HepG2 (cell line): ENCODE measurements at places on chromosomes 2 and 18. TPM values are rescaled to one million over a fixed set of nuclear protein-coding genes. Genes with fewer than 3 reads are reported as not detected.

GRCh38 chr2:224813578-224813977, 97.4 kb upstream of the CCDC195 start:
- DNase-seq, result no peak

- no peak for DNase-seq
Observed at GRCh38 chr18:37293359-37293758, 272.2 kb downstream of the CELF4 start.

DNA sequence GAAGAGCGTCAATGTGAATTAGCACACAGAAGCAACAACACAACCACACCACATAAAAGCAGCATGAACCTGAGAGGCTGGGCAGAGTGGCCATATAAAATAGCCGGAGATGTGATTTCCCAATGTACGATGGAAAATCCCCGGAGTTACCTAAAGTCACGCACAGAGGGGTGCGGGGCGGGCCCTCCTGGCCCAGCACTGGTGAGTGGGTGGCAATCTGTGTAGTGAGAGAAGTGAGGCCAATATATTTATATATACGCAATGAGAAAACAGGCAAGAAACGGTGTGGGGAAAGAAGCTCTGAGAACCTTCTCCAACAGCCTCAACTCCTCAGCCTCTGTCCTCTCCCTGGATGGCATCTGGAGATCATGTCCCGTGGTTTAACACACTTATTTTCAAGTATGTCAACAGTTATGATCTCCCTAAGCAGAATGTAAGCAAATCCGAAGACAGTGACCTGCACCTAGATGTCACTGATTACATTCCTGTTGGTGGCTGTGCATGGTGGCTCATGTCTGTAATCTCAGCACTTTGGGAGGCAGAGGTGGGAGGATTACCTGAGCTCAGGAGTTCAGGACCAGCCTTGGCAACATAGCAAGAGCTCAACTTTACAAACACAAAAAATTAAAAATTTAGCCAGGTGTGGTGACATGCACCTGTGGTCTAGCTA, 41.6 kb downstream of the CRACDL start:
- DNase-seq, result no peak

- DNase-seq, result peak; percentile 22
Observed at GRCh38 chr2:19536136-19536535, 177.7 kb upstream of the OSR1 start.

GRCh38 chr2:188893972-188894371, 80.2 kb upstream of the COL3A1 start:
- no peak for DNase-seq

DNA sequence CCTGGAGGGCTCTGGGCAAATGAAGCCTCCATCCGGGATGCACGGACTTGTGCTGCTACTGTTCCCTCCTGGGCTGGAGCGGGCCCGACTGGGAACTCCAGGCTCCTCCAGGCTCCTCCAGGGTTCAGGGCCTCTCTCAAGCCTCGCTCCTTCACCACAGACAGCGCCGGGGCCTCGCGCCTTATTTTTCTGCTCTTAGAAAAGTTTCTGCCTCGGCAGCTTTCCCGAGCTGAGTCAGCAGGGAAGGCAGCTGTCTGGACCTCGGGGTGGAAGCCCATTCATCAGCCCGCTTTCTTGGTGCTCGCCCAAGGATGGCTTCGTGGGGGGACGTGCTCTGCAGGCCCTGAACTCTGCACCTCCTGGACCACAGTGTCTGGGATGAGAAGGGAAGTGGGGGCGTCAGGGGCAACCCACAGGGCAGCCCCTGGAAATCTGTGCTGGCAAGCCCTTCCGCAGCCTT, 12.9 kb upstream of the TEX51 start:
- no peak for DNase-seq

GRCh38 chr2:239209783-239210182, 191.0 kb downstream of the HDAC4 start:
- no peak for DNase-seq

DNA sequence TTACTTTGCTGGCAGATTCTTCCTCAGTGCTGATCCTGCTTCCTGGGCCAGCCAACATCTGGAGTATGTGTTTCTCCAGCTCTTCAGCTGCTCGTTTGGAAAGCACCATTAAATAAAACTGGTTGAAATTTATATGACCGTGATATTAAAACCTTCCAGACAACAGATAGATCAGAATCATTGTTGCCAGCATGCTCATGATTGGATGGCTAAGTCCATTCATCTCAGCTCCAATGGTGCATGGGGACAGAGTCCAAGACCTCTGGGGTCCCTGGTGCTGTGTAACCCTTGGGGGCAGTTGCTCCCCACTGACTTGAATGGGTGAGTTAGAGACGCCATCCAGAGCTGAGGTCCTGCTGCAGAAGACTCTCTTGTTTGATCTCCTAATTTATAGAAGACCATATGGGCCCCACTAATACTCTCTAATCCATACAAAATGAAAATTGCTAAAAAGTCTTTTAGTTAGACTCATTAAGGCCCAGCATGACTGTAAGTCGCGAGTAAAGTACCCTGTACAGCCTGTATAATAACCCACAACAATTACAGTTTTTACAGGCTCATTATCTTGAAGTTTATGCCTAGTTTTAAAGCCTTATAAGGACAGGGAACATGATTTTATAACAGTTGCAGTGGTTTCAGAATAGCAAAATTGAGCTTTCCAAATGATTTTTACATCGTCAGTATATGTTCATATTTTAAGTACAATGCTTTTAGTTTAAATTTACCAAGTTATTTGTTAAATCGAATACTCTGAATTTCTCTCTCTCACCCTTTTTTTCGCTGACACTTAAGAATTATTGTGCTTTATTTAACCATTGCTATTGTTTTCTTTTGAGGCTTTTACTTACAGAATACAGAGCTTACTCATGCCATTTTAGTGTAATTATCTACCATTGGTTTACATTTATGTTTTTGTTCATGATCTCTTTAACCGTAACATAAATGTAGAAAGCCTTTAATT, 60.0 kb downstream of the CABLES1 start:
- no peak for DNase-seq

- DNase-seq, result no peak
Observed at GRCh38 chr2:181992776-181993175, 7.1 kb downstream of the PPP1R1C start.

GRCh38 chr2:11203480-11203879, 48.2 kb downstream of the SLC66A3 start:
- no peak for DNase-seq

GRCh38 chr2:159769147-159769546, 28.9 kb downstream of the CD302 start:
- no peak for DNase-seq

DNA sequence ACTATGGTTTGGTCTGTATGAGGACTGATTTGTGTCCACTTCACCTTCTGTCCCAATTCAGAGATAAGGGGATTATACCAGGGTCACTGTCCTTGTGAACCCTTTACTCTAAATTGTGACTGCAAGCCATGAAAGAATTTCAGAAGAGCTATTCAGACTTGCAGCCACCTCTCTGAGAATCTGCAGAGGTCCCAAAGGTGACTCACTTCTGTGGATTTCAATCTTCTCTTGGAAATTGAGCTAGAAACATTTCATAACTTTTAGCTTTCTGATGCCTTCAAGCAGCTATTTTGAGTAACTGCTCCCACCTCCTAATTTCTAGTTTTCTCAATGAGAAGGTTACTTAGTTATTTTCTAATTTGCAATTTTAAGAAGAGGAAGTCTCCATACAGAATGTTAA, 1242.4 kb upstream of the ACVR2A start:
- no peak for DNase-seq

- no peak for DNase-seq
Observed at GRCh38 chr2:10323535-10323934, 20.8 kb downstream of the HPCAL1 start.

DNA sequence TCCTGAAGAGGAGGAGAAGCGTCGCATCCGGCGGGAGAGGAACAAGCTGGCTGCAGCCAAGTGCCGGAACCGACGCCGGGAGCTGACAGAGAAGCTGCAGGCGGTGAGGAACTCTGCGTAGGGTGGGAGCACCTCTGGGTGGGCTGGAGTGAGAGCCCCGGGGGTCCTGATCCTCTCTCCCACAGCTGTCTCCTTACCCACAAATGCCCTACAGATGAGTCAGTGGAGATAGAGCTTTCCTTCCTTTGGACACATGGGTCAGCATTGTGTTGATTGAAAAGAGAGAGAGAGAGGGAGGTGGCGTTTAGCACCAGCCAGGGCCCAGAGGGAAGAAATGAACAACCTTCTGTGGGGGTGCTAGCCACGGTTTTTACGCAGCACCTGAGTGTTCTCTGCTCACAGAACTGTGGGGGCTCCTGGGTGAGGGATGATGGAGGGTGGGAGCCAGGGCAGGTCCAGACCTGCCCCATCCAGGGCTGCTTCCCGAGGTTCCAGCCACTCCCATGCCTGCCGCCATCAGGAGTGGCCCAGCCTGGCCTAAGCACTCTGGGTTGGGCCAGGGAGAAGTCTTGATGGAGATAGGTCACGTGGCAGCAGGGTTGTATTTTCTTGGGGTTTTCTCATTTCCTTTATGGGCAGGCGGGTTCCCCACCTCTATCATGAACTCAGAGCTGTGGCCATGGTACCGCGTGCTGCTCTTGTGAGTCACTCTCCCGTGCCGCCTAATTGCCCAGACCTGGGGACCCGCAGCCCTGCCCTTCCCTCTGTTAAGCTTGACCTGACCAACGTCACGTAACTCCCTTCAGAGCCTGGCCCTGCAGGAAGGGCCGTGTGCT, 16.3 kb downstream of the FOSL2 start:
- DNase-seq, result no peak

DNA sequence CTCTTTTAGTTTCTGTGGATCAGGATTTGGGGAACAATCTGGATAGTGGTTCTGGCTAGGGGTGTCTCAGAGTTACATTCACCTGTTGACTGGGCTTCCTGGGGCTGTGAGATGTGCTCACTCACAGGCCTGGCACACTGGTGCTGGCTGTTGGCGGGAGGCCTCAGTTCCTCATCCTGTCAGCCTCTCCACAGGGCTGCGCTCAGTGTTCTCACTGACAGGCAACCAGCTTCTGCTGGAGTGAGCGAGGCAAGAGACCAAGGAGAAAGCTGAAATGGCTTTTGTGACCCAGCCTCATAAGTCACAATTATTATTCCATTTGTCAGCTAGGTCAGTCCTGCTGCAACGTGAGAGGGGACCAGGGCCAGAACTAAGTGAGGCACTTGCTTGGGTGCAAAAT, 180.6 kb upstream of the GLI2 start:
- DNase-seq, result no peak

DNA sequence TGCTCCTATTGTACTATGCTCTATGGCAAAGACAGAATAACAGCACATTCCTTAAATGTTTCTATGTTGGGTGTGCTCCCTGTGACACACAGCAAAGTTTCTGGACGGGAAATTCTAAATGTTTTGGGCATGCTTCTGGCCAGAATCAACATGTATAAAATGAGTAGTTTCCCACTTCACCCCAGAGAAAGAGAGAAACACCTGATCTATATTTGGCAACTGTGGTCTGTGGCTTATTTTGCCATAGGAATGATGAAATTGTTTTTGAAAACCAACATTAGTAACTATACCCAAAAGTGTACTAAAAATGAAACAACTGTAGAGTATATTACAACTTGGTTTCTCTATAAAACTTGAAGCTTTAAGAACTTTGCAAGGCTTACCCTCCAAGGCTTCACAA, 89.1 kb downstream of the RAD51AP2 start:
- no peak for DNase-seq

DNA sequence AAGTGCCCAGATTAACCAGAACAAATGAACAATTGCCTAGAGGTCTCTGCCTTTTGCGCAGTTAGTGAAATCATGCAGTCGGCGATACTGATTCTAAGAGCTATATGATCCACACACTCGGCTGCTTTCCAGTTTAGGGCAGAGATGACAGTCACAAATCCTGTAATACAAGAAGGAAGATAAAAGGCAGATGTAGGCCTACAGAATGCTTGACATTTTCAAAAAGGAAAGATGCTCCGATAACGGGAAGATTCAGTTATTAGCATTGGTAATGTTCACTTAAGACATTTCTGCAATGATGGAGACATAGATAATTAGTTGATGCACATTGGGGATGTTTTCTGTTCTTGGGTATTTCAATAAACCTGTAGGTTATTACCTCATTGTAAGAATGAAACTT, 19.5 kb downstream of the NYAP2 start:
- DNase-seq, result no peak

GRCh38 chr2:241767464-241768250, 9.0 kb upstream of the GAL3ST2 start:
- no peak for DNase-seq

DNA sequence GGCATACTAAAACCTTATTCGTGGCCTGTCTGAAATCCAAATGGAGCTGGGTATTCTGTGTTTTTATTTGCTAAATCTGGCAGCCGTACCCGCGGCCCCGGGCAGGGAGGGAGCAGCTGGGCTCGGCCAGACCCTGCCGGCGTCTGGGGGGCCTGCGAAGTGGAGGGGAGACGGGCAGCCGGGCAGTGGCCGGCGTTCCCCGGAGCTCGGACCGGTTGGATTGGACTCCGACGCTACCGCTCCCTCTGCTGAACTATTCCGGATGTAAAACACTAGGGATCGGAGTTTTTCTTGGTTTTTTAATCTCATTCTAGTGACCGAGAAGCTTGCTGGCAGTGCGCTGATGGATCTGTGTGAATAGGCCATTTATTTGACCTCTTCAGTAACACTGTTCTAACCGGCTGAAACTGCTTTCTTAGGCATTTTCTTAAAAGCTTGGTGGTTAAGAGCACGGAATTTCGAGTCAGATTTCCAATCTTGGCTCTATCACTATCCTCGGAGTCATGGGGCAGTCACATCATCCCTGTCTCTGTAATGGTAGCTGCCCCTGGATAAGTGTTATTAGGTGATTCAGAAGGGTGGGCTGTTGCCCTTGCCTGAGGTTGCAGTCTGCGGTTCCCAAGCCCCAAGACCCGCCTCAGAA, 694 bp downstream of the UNC50 start:
- no peak for DNase-seq

DNA sequence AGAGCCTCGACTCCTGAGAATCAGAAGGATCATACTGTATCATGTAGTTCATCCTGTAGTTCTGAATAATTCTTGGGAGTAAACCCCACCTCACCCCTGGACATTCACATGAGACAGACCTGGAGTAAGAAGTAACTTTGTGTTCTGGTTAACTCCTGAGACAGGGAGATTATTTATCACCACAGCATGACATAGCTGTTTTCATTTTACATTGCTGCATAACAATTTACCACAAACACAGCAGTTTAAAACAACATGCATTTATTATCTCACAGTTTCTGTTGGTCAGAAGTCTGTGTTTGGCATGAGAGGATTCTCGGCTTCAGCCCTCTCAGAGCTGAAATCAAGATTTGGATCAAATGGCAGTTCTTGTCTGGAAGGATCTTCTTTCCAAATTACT, 855.8 kb upstream of the FANCL start:
- no peak for DNase-seq

- no peak for DNase-seq
Observed at GRCh38 chr2:158599609-158600008, 142.9 kb downstream of the PKP4 start.

- DNase-seq, result peak; percentile 42
Observed at GRCh38 chr2:39468579-39469451, 31.7 kb upstream of the MAP4K3 start.

C2orf15 gene
- total RNA-seq, result 8.3 and 12.2 TPM in 2 replicates

DPYSL5 gene
- total RNA-seq, result not detected in 2 replicates

C2orf74 gene
- 13.8 and 21.6 TPM in 2 replicates for total RNA-seq

FKBP1B gene
- total RNA-seq, result 35.2 and 36.8 TPM in 2 replicates

SLC39A6 gene
- total RNA-seq, result 30.6 and 41.7 TPM in 2 replicates

GPR45 gene
- not detected in 2 replicates for total RNA-seq

LRRC30 gene
- not detected in 2 replicates for total RNA-seq

C2orf80 gene
- not detected in 2 replicates for total RNA-seq

TBR1 gene
- total RNA-seq, result not detected in 2 replicates
